ENCODE measurements at places on chromosomes 6 and 20.

DNA sequence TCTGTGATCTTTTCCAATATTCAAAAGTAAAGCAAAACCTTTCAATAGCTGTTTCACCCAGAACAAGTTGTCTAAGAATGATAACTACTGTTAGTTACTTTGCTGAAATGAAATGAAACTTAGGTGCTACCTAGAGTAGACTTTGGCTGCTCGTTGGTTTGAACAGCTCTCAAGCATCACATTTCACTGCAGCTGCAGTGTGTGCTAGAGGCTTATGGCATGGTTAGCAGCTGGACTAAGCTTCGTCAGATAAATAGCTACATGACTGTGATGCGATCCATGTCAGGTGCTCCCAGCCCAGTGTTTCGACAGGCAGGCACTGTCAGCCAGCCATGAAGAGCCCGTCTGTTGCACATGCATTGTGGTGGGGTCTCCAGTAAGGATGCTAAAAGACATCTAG lies 201.1 kb downstream of the TFAP2B start:
- DNase-seq, result no peak

DNA sequence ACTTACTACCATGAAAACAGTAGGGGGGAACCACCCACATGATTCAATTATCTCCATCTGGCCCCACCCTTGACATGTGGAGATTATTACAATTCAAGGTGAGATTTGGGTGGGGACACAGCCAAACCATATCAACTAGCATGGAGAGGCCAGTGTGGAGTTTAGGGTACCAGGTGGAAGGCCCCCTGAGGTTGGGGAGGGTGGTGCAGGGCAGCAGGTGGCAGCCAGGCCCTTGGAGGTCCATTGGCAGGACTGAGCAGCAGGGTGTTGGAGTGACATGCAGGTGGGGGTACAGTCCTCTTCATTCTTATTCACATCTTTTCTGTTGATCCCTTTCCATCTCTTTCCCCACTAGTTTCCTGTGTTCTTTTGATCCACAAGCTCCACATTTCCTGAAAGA lies 42.9 kb downstream of the PHACTR3 start:
- DNase-seq, result no peak

GRCh38 chr6:97147421-97147820 lies 135.6 kb downstream of the MMS22L start:
- no peak for DNase-seq

GRCh38 chr6:21187485-21187884 lies 406.1 kb upstream of the SOX4 start:
- no peak for DNase-seq

DNA sequence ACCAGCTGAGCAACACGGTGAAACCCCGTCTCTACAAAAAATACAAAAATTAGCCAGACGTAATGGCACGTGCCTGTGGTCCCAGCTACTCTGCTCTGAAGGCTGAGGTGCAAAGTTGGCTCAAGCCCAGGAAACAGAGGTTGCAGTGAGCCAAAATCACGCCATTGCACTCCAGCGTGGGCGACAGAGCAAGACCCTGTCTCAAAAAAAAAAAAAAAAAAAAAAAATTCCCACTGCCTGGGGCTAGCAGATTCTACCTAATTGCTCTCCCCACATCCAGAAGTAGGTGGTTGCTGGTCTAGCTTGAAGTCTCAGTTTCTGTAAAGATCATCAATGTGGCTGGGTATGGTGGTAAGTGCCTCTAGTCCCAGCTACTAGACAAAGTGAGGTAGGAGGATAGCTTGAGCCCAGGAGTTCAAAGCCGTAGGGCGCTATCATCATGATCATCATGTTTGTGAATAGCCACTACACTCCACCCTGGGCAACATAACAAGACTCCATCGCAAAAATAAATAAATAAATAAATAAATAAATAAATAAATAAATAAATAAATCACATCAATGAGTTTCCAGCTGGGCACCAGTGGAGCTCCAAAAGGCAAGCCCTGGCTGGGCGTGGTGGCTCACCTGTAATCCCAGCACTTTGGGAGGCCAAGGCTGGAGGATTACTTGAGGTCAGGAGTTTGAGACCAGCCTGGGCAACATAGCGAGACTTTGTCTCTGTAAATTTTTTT lies 6.3 kb upstream of the AP5S1 start:
- DNase-seq, result no peak

DNA sequence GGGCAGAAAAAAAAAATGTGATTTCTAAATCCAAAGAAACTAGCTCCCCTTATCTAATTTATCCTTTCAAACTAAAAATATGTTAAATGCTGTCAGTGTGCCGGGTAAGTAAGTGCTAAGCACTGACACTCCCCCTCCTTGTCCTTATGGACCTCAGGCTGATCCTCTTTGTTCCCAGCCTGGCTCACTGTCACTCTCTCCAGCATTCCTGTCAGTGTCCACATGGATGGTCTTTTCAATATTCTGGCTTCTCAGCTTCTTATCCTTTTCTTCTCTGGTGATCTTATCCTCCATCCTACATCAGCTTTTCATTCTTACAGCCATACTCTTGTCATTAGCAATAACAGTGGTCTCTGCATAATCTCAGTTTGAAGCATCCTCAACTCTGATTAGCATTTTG lies 55.0 kb downstream of the BCKDHB start:
- DNase-seq, result no peak

- no peak for DNase-seq
Observed at GRCh38 chr6:53199765-53200164, 51.1 kb upstream of the GCM1 start.

DNA sequence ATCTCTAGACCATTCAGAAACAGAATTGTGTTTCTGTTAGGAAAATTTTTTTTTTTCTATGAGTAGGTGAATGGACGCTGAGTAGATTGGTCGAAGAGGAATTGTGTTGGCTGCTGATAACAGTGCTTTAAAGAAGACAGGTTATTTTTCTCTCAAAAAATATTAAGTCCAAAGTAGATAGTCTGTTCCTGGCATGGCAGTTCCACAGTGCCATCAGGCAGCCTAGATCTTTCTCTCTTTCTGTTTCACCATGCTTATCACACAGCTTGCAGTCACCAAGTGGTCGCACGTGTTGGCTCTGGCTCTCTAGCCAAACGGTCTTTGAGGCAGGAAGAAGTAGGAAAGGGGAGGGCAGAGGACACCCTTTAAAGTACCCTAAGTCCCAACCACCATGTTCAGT lies 22.4 kb upstream of the SERINC3 start:
- no peak for DNase-seq

DNA sequence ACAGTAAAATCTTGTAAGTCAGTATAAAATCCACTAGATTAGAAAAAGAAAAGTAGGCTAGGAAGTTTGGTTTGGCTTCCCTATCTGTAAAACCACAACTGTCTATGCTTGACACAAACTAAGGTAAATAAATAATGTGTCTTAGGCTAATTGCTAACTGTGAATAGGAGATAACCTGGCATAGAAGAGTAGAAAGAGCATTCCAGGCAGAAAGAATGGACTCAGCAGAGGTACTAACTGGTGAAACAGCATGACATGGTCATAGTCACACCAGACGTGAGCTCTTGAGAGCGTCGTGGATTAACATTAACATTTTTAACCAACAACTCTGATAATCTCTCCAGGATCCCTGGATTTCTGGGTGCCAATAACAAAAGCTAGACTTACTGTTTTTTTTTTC lies 8.7 kb upstream of the WTAP start:
- DNase-seq, result no peak

- no peak for DNase-seq
Observed at GRCh38 chr6:163958646-163959045, 544.1 kb downstream of the QKI start.

- no peak for DNase-seq
Observed at GRCh38 chr20:39109933-39110818, 148.0 kb downstream of the DHX35 start.

- DNase-seq, result no peak
Observed at GRCh38 chr6:7642791-7643190, 52.8 kb downstream of the SNRNP48 start.

DNA sequence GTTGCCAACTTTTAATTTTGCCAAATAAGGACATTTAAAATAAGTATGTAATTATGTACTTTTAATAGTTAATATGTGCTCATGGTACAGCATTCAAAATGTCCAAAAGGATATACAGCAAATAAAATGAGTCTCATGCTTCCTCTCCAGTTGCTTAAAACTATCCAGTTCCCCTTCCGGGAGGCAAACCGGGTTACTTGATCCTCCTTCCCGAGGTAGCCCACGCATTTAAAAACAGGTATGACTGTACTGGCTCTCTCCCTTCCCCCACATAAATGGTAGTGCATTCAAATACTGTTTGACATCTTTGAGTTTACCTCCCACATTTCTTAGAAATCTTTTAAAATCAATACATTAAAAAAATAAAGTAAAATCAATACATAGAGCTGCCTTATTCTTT lies 66.4 kb downstream of the PHF20 start:
- no peak for DNase-seq

DNA sequence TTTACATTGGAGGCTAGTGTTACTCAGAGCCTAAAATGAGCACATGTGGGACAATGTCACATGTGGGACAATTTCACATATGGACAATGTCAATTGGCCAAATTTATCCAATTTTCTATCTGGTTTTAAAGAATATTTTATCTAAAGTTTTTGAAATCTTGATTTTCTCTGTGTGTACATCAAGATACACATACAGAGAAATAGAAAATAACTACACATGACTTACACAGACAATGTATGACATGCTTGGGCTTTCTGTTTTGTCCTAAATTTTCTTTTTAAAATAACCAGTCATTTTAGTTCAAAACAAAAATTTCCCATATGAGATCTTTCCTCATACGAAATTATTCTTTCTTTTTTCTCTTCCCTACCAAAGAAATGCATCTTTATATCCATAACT lies 24.6 kb downstream of the GGTLC1 start:
- no peak for DNase-seq

GRCh38 chr6:24683297-24684296 lies 16.7 kb downstream of the ACOT13 start:
- no peak for DNase-seq

- no peak for DNase-seq
Observed at GRCh38 chr20:31956556-31957526, 5.0 kb upstream of the PDRG1 start.

DNA sequence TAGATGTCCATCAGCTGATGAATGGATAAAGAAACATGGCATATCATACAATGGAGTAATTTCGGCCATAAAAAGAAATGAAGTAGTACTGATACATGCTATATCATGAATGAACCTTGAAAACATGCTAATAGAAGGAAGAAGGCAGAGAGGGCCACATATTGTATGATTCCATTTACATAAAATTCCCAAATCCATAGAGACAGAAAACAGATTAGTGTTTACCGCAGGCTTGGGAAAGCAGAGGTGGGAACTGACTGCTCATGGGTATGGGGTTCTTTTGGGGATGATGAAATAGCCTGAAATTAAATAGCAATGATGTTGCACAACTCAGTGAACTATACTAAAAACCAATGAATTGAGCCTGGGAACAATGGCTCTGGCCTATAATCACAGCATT lies 58.3 kb downstream of the SERAC1 start:
- no peak for DNase-seq

DNA sequence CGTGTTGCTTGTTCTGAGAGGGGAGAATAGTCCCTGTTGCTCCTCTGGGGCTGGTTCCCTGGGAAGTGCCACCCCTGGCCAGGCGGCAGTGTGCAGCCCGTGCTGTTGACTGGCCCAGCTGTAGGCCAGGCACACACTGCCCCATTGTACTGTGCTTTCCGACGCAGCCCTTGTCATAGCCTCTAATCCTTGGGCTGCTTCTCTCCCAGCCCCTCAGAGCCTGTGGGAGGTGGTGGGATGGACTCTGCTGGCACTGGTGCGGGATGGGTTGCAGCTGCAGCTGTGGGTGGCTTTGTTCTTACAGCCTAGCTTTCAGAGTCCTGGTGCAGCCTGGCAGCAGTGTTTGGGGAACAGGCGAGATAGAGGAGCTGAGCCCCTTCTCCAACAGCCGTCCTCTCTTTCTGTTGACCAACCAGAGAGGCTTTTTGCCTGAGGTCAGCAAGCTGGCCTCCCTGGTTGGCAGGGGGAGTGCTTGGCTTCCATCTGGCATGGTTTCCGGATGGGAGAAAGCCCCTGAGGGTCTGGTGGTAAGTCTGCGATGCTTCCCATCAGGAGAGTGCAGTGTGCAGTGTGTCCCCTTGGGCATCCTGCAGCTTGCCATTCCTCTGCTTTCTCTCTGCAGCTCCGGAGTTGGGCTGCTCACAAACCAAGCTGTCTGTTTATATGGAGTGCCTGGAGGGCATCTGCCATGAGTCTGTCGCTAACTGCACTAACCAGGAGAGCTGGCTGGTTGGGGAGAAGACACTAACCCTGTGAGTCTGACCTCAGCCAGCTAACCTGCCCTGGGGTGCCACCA lies 12.1 kb downstream of the TJAP1 start:
- DNase-seq, result no peak

- no peak for DNase-seq
Observed at GRCh38 chr20:57090590-57091560, 175.6 kb downstream of the BMP7 start.

- DNase-seq, result peak; percentile 45
Observed at GRCh38 chr6:7137335-7138045, 29.7 kb downstream of the RREB1 start.

- DNase-seq, result no peak
Observed at GRCh38 chr20:1707588-1708449, 50.2 kb upstream of the SIRPG start.

DNA sequence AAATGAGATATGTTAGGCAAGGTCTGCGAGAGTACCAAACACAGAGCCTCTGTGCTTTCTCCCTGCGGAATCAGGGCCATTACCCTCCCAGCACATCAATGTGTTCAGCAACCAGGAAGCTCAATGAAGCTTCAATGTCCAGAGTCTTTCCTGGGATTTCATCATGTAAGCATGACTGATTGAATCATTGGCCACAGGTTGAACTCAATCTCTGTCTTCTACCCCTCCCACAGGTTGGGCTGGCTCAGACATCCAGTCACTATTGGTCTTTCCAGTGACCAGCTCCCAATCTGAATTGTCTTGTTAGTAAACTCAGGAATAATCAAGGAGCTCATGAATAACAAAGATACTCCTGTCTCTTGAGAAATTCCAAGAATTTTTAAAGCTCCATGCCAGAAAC lies 2.7 kb upstream of the DTD1 start:
- DNase-seq, result no peak

- DNase-seq, result no peak
Observed at GRCh38 chr6:21907291-21907690, 313.7 kb downstream of the SOX4 start.
